Activated CD4-positive, alpha-beta T cell treated with anti-CD3 and anti-CD28 coated beads for 48 hours (primary cell): ENCODE measurements at places on chromosomes 7 and 10.

DNA sequence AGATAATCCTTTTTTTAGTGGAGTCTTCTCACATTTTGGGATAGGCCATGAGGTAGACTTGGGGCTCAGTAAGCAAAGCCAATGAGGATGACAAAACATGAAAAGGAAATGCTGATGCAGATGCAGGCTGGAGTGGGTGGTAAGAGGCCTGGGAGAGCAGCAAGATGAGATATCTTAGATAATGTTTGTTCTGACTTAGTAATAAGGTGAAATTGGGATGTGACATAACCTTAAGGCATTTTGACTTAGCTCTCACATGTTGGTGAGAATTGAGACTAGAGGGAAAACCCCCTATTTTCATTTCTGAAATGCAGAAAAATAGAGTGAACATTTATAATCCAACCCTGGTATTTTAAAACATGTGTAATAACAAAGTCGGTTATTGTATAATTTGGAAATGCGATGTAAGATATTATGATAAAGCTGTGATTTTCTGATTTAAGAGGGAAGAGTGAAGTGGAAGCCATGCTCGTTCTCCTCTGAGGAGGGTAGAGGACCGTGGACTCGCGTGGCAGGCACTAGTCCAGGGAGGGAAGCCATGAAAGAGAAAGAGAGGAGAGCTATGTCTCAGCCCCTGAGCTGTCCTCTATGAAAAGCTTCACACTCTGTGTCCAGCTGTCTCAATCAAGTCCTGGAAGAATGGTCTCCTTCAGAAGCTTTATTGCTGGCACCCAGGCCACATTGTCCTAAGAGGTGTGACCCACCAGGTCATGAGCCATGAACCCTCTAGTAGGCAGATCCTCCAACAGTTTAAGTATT is 57.3 kb downstream of the ST7 start:
- DNase-seq: peak; percentile 52

DNA sequence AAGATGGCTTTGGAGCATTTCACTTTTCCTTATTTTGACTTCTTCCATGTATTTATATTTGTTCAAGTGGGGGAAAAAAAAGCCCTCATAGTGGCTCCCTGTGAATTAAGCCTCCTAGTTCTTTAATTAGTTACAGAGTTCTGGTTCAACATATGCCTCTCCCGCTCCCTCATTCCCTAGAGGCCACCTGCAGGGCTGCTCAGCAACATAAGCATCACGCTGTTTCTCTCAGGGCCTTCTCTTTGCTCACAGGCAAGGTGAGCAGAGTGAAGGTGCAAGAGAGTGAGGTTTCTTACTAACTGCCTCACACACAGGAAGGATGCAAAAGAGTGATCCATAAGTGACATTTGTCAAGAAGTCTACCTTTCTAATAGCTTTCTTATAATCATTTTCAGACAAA is 196.7 kb downstream of the SEMA3E start:
- no peak for DNase-seq

DNA sequence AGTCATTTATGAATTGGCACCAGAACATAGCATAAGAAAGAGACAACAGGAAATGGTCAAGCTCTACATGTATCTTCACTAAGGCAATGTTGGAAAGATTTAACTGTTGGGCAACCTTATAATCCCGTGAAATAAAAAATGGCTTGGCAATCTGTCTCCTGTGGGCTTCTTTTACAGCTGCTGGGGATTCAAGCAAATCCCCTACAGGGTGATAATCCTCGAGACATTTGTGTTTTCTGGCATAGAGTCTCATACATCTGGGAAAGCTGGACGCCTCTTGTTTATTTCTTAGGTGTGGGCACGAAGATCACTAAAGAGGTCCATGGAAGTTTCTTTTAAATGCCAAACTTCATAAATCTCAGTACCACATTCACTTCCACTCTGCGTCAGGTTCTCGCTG is 82.2 kb upstream of the GPR141 start:
- DNase-seq: no peak

GRCh38 chr7:26343320-26343832 is 51.7 kb downstream of the SNX10 start:
- DNase-seq: no peak

DNA sequence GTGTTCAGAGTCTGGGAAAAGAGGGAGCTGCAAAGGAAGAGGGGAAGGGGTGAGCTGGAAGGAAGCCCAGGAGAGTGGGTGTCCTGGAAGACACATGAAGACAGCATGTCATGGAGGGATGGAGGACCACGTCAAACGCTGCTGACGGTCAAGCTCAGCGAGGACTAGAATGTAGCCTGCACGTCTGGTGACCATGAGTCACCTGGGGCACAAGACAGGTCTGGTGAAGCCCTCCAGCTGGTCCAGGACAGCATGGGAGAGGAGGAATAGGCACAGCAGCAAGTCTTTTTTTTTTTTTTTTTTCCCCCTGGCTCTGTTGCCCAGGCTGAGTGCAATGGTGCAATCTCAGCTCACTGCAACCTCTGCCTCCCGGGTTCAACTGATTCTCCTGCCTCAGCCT is 19.6 kb upstream of the AMZ1 start:
- DNase-seq: no peak

DNA sequence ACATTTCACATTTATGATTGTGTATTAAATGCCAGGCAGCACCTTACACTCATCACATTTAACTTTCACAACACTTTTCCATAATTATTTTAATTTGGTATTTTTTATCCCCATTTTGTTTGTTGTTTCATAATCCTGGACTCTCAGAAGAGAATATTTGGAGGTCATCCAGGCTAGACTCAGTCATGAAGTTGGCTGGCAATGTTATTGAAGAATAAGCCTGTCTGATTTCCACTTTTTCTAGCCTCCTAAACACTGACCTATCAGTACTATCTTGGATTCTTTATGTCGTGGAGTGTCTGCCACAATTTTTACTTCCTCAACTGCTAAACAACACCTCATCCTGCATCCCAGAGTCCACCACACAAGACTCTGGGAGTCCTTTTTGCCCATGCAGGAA is 372.3 kb upstream of the NRP1 start:
- DNase-seq: no peak

- peak; percentile 59 for DNase-seq
Observed at GRCh38 chr10:103921750-103922195, 3.8 kb upstream of the STN1 start.

DNA sequence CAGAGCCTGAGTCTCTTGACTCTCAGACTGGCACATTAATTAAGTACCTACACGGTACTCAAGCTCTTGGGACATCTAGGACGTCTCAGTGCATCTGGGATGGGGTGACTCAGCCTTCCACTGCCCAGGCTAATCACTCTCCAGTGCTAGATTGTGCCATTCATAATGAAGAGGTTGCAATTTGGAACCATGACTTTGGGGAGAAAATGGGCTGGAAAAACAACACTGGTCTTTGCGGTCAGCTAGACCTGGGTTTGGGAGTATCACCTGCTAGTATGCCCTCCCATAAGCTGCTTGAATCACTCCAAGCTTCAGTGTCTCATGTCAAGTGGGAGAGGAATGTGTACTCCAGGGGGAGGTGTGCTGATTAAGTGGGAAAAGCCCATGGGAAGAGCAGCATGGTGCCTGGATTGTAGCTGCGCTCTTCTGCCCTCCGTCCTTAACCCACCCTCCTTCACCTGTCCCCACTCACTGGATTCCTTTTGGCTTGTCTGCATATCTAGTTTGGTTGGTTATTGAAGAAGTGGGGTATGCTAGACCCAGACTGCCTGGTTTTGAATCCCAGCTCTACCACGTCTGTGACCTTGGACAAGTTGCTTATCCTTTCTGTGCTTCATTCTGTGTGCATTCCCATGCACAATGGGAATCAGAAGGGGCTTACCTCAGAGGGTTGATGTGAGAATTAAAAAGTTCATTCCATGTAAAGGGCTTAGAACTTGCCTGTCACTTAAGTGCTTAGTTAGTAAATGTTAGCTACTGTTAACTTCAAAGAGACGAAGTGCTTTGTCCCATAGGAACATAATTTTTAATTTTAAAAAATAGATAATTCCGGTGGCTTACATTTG is 3.8 kb downstream of the NFE2L3 start:
- no peak for DNase-seq

- no peak for DNase-seq
Observed at GRCh38 chr7:106865130-106866041, at the start of gene PIK3CG. Gene PIK3CG, plus strand, starts transcription at chr7:106865282. Its CDS starts 2,280 bp downstream, at chr7:106867562.

- no peak for DNase-seq
Observed at GRCh38 chr7:27344471-27344870, 101.9 kb downstream of the EVX1 start.

GRCh38 chr7:37675749-37676148 is 7.8 kb upstream of the GPR141 start:
- no peak for DNase-seq

DNA sequence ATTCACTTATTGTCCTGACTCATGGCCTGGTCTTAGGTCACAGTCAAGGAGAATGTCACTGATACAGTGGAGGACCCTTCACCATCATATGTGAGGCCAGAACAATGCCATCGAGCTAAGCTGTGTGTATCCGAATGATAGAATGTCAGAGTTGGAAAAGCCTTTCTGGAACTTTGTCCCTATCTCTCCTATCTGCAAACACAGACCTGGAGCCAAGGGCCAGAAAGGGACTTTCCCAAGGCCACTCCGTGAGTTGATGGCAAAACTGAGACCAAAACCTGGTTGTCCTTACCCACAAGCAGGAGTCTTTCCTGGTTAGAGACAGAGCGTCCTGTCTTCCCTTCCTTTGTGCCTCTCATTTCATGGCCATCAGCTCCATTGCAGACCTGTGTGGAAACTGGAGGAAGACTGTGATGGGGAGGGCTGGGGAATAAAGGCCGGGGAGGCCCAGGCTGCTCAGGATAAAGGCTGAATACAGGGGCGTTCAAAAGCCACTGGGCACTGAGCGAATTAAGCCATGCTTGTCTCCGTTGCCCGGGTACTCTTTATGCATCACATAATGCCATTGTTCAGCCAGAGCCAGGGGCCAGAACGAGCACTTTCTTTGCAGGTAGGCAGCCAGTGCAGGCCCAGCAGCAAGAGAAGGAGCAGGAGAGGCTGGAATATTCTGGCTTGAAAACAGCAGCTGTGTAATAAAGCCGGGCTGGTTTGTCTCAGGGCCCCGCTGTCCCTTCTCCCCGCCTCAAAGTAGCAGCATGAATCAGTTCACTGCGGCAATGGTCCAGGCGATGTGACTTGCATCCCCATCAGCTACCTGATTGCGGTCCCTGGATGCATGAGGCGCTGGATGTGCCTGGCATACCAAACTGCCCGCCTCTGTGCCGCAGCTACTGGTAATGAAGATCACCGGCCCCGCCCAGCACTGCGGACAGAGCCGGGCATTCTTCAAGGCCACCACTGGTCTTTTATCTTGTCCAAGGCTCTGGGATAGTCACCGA is 143.0 kb downstream of the RPS24 start:
- no peak for DNase-seq

- DNase-seq: no peak
Observed at GRCh38 chr10:104117839-104118323, 4.1 kb upstream of the SFR1 start.

GRCh38 chr7:1616741-1617140 is 46.9 kb upstream of the PSMG3 start:
- DNase-seq: no peak

- no peak for DNase-seq
Observed at GRCh38 chr10:124867304-124867703, 65.7 kb downstream of the ABRAXAS2 start.

GRCh38 chr7:129053938-129054437 is 923 bp downstream of the TNPO3 start:
- DNase-seq: no peak

DNA sequence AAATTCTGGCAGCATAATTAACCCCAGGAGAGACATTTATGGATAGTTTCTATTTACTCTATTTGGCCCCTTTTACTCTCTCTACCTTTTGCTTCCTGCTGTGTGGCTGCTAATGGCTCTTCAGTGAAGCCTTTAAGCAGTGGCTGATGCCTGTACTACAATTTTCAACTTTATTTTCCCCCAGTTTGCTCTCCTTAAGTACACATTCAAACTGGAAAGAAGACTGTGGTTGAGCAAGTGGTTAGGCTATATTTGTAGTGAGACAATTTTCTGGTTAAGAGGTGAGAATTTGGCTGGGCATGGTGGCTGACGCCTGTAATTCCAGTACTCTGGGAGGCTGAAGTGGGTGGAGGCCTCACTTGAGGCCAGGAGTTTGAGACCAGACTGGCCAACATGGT is 8.5 kb upstream of the RSBN1L start:
- DNase-seq: peak; percentile 22

GRCh38 chr7:44185729-44186128 is 3.5 kb downstream of the GCK start:
- no peak for DNase-seq

DNA sequence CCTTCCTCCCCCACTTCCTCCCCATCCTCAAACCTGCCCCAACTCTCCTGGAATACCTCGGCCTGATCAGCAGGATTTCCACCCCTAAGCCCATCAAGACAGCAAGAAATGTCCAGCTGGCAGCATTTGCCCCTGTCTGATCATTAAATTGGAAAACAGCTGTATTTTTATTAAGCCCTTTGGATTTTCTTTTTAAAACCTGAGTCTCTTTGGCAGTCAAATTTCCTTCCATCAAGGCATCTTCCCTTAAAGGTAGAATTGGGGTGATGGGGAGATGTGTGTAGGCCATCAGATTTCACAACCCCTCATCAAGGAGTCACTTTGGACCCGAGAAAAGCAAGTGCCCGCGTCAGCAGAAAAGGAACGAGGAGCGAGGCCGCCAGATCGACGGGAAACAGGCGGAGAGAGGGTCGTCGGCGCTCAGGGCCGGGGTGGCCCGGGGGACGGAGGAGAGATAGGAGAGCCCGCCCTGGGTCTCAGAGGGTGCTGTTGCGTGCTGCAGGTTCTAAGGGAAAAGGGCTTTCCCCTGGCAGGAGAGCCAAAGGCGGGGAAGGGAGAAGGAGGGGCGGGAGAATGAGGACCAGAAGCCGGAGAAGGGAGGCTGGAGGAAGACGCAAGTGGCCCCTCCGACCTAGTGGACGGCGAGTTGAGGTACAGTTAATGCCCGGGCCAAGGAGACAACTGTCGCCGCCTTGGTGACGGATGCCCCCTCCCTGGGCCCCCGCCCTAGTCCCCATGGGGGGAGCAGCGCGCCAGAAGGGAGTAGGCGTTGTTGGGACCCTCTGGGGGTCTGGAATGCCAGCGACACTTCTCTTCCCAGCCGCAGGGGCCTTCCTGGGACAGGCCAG is 11.5 kb upstream of the GATA3 start:
- peak; percentile 17 for DNase-seq

- DNase-seq: no peak
Observed at GRCh38 chr10:102554531-102554930, 50.8 kb downstream of the SUFU start.

DNA sequence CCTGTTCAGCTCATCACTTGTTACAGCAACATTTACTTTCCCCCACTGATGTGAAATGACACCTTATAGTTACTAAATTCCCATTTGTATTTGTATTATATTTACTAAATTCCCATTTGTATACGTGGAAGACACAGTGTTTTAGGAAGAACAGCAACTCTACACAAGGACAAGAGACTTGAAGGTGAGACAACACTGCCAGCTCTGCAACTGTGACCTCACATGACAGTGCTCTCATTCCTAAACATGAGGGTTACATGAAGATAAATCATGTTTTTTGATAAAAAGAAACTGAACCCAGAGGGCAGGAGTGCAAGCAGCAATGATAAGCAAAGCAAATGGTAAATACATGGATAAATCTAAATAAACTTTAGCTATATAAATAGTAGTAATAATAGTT is 60.3 kb downstream of the ATAD1 start:
- no peak for DNase-seq
